Chondrocyte (in vitro differentiated cells): ENCODE measurements at places on chromosomes 3 and 15. TPM values are rescaled to one million over a fixed set of nuclear protein-coding genes. Genes with fewer than 3 reads are reported as not detected.

DNA sequence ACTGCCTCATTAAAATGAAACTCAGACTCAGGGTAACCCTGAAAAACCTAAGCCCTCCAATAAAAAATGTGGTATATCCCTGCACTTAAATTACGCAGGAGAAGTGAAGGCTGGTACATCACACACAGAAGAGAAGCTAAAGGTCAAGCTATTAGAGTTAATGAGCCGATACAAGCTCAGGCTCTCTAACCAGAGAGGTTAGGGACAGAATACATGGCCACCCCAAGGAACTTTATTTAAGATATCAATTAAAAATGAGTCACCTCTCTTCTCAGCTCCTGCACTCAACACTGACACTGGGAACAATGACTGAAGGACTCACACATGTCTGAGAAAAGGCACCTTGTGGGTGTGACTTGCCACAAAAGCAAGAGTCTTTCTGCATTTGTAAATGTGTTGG, 800.6 kb upstream of the CFAP20DC start:
- H3K4me3 ChIP-seq: no peak overlapping the region
- no peak overlapping the region for H3K27ac ChIP-seq
- no peaks in the 10 kb centered on the region for H3K4me1 ChIP-seq
- no peak for DNase-seq
- peaks cover 5% of the 10 kb centered on the region for H3K36me3 ChIP-seq
- no peaks in the 10 kb centered on the region for H3K27me3 ChIP-seq

The SCN5A gene
- total RNA-seq: 0.21 to 0.25 TPM (median 0.24 TPM) in 3 replicates

DNA sequence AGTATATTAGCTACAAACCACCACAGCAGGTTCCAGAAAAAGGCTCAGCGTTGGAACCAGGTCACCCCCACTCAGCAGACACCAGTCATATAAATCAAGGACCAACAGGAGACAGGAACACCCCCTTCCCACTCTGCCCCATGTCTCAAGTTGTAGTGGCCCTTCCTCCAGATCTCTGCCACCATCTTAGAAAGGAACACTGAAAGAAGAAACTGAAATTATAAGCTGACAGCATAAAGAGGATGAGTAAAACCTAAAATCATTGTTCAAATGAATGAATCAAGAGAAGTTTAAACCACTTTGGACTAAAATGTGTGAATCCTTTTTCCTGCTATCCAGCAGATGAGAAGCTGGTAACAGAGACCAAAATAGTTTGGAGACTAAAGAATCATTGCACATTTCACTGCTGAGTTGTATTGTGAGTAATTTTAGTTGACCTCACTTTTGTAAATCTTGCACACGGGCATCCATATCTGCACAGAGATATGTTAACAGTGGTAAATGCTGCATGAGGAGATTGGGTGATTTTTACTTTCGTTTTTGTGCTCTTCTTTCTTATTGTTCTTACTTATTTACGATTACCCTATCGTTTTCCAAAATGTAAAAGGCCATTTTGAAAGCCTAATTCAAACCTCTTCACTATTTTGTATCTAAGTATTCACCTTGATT, 19.8 kb downstream of the CCR3 start:
- DNase-seq: no peak
- peaks cover 2% of the 10 kb centered on the region for H3K36me3 ChIP-seq
- H3K4me3 ChIP-seq: no peak overlapping the region
- no peak overlapping the region for H3K27ac ChIP-seq
- no peaks in the 10 kb centered on the region for H3K4me1 ChIP-seq

DNA sequence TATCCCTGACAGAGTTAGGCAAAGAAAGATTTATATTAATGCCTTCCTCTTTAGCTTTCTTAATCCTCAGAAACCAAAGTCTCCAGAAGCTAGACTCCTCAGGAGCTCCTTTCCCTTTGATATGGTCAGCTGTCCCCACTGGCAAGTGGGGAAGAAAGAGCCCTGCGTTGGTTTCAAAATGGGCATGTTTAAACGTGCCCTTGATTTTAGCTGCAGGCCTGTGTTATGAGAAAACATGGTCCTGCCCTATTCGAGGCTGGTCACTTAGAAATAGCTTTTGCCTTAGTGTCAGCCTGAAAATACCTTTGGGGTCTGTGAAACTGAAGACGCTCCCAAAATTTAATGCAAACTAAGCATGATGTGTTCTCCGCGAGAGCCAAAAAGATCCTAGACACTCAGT, 135.5 kb upstream of the RARB start:
- no peaks in the 10 kb centered on the region for H3K36me3 ChIP-seq
- H3K4me3 ChIP-seq: no peak overlapping the region
- DNase-seq: no peak
- H3K27me3 ChIP-seq: no peaks in the 10 kb centered on the region

- H3K4me1 ChIP-seq: no peaks in the 10 kb centered on the region
- H3K36me3 ChIP-seq: peaks cover under 1% of the 10 kb centered on the region
- H3K27ac ChIP-seq: no peak overlapping the region
Observed at GRCh38 chr3:151960961-151961580, 87.6 kb downstream of the SUCNR1 start.

GRCh38 chr15:68177742-68178141, 27.4 kb downstream of the CALML4 start:
- no peaks in the 10 kb centered on the region for H3K27me3 ChIP-seq
- H3K4me1 ChIP-seq: peaks cover 17% of the 10 kb centered on the region
- peaks cover 18% of the 10 kb centered on the region for H3K36me3 ChIP-seq
- DNase-seq: no peak
- peak overlapping the region; percentile 18 for H3K27ac ChIP-seq

- DNase-seq: no peak
- H3K27ac ChIP-seq: no peak overlapping the region
- H3K27me3 ChIP-seq: no peaks in the 10 kb centered on the region
- no peaks in the 10 kb centered on the region for H3K4me1 ChIP-seq
Observed at GRCh38 chr15:74628949-74629348, 13.3 kb downstream of the CLK3 start.

The PIK3CB gene
- total RNA-seq: 19.5 to 25.9 TPM (median 21.2 TPM) in 3 replicates

DNA sequence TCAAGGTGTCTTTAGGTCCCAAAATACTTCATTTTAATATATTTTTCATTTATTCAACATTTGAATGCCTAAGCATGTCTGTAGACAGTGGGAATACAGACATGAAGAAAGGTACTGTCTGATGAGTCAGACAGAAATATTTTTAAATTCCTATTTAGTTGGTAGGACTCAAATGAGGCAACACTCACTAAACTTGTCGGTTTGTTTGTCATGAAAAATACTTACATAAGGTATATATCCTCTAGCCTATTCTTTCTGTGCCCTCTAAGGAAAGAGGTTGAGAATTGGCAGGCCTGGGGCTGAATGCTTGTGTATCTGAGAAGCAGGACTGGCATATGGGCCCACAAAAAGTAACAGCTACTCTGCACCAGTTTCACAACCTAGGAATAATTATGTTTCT, 423.6 kb upstream of the MDFIC2 start:
- peak overlapping the region; percentile 77 for H3K27ac ChIP-seq
- H3K4me1 ChIP-seq: peaks cover 35% of the 10 kb centered on the region
- no peaks in the 10 kb centered on the region for H3K36me3 ChIP-seq
- no peaks in the 10 kb centered on the region for H3K27me3 ChIP-seq
